ENCODE measurements at places on chromosomes 5 and 9.

- H3K36me3 ChIP-seq: peaks cover 20% of the 10 kb centered on the region
- peaks cover 16% of the 10 kb centered on the region for H3K27me3 ChIP-seq
- H3K4me3 ChIP-seq: no peak overlapping the region
- H3K27ac ChIP-seq: peak overlapping the region; percentile 18
- peaks cover 17% of the 10 kb centered on the region for H3K4me1 ChIP-seq
These were observed 52.9 kb downstream of the GDNF start for GRCh38 chr5:37786862-37787519.

DNA sequence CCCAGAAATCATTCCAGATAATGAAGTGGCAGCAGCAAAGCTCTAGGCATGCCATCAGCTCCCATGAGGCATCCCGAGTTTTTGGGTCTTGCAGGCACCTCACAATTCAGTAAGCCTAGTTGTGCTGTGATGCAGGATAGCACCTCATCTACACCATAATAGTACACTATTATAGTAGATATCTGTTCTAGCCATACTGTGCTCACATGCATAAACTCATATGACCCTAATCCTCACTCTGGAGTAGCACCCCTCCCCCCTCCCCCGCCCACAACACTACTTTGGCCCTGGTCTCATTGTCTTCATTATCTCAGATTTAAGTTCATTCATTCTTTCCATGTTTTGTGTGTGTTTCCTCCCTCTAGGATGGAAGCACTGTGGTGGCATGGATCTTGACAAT, 102.5 kb upstream of the PITX1 start:
- H3K4me3 ChIP-seq: no peak overlapping the region
- H3K36me3 ChIP-seq: no peaks in the 10 kb centered on the region
- no peak overlapping the region for H3K27ac ChIP-seq
- no peak for DNase-seq

DNA sequence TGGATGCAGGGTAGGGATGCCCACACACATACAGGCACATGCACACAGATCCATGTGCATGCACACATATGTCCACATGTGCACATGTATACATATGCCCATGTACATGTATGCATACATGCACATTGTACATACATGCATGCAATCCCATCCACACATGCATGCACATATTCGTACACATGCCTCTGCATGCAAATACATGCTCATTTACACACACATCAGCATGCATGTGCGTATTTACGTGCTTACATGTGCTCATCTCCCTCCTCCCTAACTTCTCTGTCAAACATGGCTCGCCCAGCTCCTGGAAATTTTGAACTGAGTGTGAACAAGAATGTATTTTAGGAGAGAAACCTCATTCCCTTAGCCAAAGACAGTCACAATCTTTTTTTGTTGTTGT, 6.2 kb downstream of the KCNT1 start:
- H3K36me3 ChIP-seq: no peaks in the 10 kb centered on the region
- H3K27me3 ChIP-seq: peaks cover 1% of the 10 kb centered on the region
- peaks cover 2% of the 10 kb centered on the region for H3K4me1 ChIP-seq
- H3K4me3 ChIP-seq: no peak overlapping the region
- H3K27ac ChIP-seq: no peak overlapping the region

DNA sequence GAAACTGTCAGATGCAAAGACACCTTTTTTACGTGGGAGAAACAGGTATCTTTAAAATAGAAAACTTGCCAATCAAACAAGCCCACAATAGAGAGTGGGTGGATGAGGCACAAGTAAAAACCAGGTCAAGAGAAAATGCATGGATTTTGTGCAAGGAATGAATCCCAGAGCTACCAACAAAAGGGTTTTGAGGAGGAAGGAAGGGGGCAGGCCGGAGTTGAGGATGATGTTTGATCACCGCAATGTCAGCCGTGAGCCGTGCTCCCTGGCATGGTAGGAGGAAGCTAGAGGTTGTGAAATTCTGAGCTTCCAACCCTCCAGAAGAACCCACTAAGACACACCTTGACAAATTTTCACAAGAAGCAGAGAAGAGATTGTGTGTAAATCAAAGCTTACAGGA, 53.2 kb downstream of the HRH2 start:
- peaks cover 11% of the 10 kb centered on the region for H3K27me3 ChIP-seq
- peak; percentile 1 for DNase-seq
- no peak overlapping the region for H3K27ac ChIP-seq
- H3K4me1 ChIP-seq: peaks cover under 1% of the 10 kb centered on the region
- H3K4me3 ChIP-seq: no peak overlapping the region

DNA sequence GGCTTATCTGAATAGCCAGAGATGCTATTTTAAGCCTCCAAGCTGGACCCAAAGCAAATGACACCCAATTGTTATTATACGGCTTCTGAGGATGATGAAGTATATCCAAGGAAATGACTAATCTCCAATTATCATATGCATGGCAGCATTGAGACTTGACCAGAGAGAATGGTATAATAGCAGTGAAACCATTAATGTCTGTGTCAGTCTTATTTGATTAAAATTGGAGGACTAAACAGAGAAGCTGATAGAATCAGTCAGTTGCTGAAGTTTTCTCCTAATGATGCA, 200.5 kb downstream of the EFNA5 start:
- H3K36me3 ChIP-seq: no peaks in the 10 kb centered on the region
- no peak overlapping the region for H3K27ac ChIP-seq
- H3K27me3 ChIP-seq: no peaks in the 10 kb centered on the region
- peaks cover 97% of the 10 kb centered on the region for H3K4me1 ChIP-seq
- no peak overlapping the region for H3K4me3 ChIP-seq

Data from WTC11 (cell line).